Aortic smooth muscle cell (primary cell): ENCODE measurements at places on chromosomes 4 and X. TPM values are rescaled to one million over a fixed set of nuclear protein-coding genes. Genes with fewer than 3 reads are reported as not detected.

The HSFX3 gene
- total RNA-seq: not detected in 2 replicates

The ITIH6 gene
- total RNA-seq: under 0.01 TPM in 1 of 2 replicates, not detected in the other

The HEPH gene
- 110 and 124 TPM in 2 replicates for total RNA-seq

The RAB39B gene
- 0.06 and 0.13 TPM in 2 replicates for total RNA-seq

The SGCB gene
- 39.6 and 49.5 TPM in 2 replicates for total RNA-seq

The CCDC110 gene
- 2.1 and 2.7 TPM in 2 replicates for total RNA-seq

The HGFAC gene
- not detected in 2 replicates for total RNA-seq

The NHSL2 gene
- 2.2 and 9.1 TPM in 2 replicates for total RNA-seq

The YY2 gene
- 1.6 and 2.7 TPM in 2 replicates for total RNA-seq

The CSN2 gene
- not detected in 2 replicates for total RNA-seq
